ENCODE measurements at places on chromosomes 12 and 14.
A peak's percentile ranks its signal among the peaks of the same experiment; 100 is the strongest.

GRCh38 chr12:10716704-10717315 lies 6.3 kb downstream of the YBX3 start:
- peak; percentile 90 for DNase-seq

- DNase-seq, result no peak
Measured at GRCh38 chr14:99416909-99417308, 63.8 kb downstream of the SETD3 start.

- no peak for DNase-seq
Measured at GRCh38 chr12:94290353-94290752, 142.0 kb downstream of the PLXNC1 start.

- DNase-seq, result no peak
Measured at GRCh38 chr14:36767603-36768281, 106.1 kb downstream of the PAX9 start.

- peak; percentile 65 for DNase-seq
Measured at GRCh38 chr14:51020024-51020710, 74.7 kb downstream of the TRIM9 start.

DNA sequence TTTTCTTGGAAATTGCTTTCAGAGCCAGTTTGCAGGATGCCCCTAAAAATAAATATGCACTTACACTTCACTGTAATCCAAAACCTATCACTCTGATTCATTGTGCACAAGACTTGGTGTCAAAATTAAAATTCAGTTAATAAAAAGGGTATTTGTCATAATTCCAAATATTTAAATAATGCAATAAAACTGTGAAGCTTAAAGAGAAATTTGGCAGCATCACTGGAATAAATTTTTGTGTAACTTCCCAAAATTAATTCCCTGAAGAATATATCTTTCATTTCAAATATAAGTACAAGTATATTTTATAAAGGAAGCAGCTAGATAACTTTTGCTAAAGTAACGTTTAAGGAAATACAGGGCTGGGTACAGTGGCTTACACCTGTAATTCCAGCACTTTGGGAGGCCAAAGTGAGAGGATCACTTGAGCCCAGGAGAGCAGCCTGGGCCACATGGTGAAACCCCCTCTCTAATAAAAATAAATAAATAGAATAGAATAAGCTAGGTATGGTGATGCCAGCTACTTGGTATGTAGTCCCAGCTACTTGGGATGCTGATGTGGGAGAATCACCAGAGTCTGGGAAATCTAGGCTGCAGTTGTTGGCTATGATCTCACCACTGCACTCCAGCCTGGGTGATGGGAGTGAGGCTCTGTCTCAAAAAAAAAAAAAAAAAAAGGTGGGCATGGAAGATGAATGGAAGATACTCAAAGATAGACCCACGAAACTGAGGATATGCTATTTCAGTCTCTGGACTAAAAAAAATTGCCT lies 233.8 kb downstream of the FBXL14 start:
- DNase-seq, result peak; percentile 93

- no peak for DNase-seq
Measured at GRCh38 chr12:109529691-109530640, 43.3 kb downstream of the MMAB start.

DNA sequence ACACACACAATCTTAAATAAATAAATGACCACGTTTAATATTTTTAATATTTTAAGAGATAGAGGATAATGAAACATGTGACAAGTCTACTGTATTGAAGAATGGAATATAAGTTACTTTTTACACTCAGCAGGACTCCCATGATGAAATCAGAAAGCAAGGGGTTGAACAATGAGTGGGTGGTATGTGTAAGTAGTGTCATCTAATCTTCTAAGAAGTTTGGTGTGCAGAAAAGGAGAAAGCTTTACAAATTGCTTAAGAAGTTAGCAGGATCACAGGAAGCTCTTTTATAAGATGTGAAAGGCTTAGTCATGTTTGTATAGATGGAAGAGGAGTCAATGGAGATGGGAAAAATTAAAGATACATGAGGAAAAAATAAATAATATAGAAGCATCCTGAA lies 47.8 kb downstream of the SLC15A5 start:
- DNase-seq, result no peak

DNA sequence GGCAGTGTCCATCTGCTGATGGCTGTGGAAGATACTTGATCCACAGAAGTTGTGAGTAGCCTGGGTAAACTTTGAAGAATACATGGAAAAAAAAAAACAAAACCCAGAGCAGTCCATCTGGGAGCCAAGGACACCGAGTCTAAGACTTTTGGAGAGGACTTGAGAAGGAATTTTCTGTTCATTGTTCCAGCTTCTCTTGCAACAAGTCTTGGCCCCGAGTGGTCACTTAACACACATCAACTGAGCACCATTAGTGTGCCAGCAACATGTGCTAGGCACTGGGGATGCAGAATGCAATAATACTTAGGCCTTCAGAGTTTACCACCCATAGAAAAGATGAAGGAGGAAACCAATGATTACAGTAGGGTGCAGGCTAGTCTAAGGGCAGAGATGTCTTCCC lies 266.7 kb downstream of the EMP1 start:
- no peak for DNase-seq

DNA sequence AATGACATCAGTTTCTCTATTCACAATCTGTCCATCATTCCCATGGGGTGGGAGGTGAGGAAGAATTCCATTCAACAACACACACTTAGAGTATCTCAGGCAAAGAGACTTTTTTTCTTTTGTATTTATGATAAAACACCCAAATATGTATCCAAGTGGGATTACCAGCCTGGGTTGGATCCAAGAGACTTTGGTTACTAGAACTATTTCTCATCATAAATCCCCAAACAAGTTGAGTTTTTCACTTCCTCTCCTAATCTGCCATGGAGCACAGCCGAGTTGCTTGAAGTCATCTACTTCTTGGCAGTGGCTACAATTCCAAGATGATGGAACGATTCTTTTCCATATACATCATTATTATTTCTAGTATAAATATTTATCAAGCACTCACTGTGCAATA lies 209.2 kb upstream of the HMGA2 start:
- DNase-seq, result peak; percentile 99

- no peak for DNase-seq
Measured at GRCh38 chr12:12600659-12601058, 11.0 kb upstream of the CREBL2 start.

DNA sequence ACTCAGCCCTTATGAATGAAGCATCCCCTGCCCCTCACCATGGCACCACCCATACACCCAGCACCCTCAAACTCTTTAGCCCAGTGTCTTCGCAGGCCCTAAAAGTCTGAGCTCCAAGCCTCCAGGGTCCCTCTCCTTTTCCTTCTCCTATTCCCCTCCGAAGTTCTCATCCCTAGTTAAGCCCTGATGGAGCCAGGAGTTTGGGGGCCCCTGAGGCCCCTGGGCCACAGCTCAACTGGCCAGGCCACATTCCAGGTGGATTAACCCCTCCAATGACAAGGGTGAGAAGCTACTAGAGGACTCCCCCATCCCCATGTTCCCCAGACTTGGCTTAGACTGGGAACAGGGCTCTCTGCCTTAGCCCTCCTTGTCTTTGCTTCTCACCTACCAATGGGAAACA lies 2.6 kb downstream of the RARG start:
- no peak for DNase-seq

GRCh38 chr12:120922279-120922678 lies 18.1 kb upstream of the SPPL3 start:
- DNase-seq, result no peak

- no peak for DNase-seq
Measured at GRCh38 chr12:108822497-108823205, 34.7 kb downstream of the SSH1 start.

- no peak for DNase-seq
Measured at GRCh38 chr12:25924491-25925001, 33.9 kb upstream of the RASSF8 start.

DNA sequence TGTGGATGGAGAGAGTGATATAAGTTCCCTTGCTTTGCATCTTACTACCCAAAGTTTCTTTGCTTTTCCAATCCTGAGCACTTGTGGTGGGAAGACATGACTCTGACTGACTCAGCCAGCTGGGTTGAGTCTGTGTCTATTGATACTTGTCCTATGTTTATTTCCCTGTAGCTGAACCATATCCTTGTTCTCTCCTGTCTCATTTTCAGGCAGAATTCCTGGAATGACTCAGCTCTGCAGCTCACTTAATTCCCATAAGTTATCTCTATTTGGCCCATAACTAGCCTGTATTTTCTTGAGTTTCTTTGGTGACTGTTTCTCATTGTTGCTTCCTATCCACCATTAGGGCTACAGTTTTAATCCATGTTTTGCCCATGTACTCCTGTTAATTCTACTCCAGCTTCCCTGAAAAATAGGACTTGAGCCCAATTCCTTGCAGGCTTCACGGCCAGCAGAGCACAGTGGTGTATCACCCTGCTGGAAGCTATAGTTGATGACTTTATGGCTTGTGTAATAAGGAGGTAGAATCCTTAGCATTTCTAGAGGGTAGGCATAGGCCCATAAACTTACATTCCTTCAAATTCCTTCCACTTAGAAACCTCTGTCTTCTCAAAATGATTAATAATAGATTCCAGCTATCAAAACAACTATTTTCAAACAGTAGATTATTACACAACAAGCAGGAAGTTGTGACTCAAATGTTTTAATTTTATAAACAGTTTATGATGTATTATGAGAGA lies 183.1 kb downstream of the TMTC3 start:
- DNase-seq, result peak; percentile 96

- no peak for DNase-seq
Measured at GRCh38 chr12:42707312-42708226, 118.0 kb upstream of the PRICKLE1 start.

DNA sequence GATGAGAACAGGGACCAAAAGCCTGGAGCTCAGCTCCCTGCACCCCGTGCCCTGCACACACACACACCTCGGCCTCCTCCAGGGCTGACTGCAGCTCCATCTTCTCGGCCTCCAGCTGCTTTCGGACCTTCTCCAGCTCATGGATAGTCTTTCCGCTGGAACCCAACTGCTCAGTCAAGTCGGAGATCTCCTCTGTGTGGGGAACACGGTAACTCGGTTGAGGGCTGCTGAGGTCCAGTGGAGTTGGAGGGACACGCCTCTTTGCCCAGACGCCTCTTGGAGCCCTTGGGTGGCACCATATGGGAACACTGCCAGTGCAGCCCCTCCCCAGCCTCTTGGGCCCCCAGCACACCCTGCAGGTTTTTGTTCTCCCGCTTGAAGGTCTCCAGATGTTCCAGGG lies 8.7 kb upstream of the MYH6 start:
- no peak for DNase-seq

DNA sequence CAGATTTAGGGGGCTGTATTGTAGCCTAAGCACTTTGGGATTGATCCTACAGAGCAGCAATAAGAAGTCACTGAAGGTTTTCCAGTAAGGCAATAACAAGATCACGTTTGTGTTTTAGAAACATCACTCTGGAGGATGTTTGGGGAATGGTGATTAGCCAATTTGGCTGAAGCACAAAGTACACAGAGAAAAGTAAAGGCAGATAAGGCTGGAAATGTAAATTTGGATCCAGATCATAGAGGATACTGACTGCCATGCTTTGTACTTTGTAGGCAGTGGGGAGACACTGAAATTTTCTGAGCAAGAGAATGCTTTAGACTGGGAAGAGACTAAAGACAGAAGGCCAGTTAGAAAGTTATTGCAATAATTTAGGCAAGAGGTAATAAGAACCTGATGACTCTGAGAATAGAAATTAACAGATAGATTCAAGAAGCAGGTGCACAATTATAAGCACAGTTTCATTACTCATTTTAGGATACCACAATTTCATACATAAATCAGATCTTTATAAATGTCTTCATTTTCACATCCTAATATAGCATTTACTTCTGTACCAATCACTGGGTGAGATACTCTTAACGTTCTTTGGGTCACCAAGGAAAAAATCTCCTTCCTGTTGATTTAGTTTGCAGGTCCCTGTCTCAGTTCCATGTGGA lies 314.5 kb upstream of the GARIN6 start:
- no peak for DNase-seq

- no peak for DNase-seq
Measured at GRCh38 chr12:54239620-54240019, 40.3 kb downstream of the CBX5 start.

DNA sequence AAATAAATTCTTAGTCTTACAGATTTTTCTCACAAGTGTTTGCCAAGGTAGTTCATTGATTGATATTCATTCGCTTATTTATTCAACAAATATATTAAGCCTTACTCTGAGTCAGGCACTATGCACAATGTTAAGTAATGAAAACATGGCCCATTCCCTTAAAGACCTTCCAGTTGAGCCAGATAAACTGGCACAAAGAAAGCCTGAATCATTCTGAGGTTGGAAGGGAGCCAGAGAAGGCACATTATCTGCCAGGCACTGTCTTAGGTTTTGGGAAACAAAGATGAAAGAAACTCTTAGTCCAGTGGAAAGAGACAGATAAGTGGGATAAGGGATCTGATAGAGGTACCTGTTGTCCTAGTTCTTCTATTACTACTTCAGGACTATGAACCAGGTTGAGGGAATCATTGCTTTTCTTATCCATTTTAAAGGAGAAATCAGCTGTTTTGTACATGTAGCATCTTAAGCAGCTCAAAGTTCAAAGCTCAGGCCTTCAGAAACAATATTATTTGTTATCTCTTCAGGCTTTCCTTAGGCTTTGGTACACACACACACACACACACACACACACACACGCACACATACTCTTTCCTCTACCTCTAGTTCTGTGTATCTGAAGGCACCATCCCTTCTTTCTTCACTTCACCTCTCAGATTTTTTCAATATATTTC lies 27.0 kb downstream of the PDE6H start:
- peak; percentile 61 for DNase-seq

GRCh38 chr14:29222671-29223268 lies 456.2 kb downstream of the FOXG1 start:
- DNase-seq, result peak; percentile 48

DNA sequence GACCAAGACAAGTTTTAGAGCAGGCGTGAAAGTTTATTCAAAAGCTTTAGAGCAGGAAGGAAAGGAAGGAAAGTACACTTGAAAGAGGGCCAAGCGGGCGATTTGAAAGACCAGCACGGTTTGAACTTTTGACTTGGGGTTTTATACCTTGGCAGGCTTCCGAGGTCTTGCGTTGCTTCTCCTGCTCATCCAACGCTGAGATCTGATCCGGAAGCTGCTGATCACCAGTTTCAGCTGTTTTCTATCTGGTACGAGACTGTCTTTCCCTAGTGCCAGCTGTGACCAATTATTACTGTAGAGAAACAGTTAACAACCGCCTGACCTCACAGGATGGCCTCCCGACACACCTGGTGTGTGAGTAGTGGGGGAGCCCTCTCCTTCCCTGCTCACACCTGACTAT lies 20.6 kb upstream of the SNRPF start:
- DNase-seq, result peak; percentile 34

- no peak for DNase-seq
Measured at GRCh38 chr14:34361504-34362011, 100.5 kb downstream of the SPTSSA start.

DNA sequence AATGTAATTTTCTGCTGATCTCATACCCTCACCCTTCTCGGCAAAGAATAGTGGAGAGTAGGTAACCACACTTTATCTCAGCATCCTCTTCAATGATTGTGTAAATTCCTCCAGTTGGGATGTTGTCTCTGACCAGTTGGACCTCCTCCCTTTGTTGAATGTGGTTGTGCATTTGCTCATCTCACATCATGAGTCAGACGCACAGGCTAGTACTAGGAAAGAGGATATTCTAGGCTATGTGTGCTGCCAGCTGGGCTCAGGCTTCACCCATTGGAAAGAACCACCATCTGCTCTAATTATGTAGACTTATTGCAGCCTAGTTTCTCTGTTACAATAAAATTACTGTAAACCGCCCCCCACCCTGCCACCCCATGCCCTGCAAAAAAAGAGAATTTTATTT lies 90.3 kb downstream of the LMO3 start:
- no peak for DNase-seq

- DNase-seq, result no peak
Measured at GRCh38 chr14:102548616-102549240, 39.2 kb upstream of the ANKRD9 start.

GRCh38 chr14:92456215-92457015 lies 57.2 kb upstream of the RIN3 start:
- peak; percentile 55 for DNase-seq

- no peak for DNase-seq
Measured at GRCh38 chr12:68695454-68695853, 8.7 kb downstream of the NUP107 start.

Measured in fibroblast of skin of back (primary cell).